ENCODE measurements at places on chromosomes 5 and 9.

DNA sequence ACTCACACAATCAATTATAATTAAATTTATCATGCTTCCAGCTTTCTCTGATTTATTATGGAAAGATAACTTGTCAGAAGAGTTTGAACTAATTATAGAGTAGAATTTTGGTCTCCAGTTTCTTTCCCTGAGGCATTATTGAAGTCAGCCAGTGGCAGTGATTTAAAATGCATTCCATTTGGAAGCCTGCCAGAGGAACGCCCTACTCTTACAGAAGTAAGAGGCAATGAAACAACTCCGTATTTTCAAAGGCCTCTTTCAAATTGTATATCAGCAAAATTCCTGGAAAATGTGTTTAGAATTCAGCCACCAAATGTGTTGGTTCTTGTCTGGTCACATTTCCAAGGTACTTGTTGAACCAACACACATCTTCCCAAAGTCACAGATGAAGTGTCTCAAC lies 640.9 kb downstream of the SEMA5A start:
- no peak for DNase-seq

DNA sequence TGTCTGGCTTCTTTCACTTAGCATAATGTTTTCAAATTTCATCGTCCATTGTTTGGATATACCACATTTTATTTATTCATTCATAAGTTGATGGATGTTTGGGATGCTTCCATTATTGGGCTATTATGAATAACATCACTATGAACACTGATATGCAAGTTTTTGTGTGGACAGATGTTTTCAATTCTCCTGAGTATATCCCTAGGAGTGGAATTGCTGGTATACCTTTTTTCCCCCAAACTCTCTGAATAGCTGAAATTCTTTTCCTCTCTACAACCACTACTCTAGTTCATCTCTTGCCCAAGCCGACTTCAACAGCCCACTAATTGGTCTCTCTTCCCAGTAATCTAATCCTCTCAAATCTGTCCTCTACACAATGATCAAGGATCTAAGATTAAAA lies 4.7 kb upstream of the ZFR start:
- no peak for DNase-seq

DNA sequence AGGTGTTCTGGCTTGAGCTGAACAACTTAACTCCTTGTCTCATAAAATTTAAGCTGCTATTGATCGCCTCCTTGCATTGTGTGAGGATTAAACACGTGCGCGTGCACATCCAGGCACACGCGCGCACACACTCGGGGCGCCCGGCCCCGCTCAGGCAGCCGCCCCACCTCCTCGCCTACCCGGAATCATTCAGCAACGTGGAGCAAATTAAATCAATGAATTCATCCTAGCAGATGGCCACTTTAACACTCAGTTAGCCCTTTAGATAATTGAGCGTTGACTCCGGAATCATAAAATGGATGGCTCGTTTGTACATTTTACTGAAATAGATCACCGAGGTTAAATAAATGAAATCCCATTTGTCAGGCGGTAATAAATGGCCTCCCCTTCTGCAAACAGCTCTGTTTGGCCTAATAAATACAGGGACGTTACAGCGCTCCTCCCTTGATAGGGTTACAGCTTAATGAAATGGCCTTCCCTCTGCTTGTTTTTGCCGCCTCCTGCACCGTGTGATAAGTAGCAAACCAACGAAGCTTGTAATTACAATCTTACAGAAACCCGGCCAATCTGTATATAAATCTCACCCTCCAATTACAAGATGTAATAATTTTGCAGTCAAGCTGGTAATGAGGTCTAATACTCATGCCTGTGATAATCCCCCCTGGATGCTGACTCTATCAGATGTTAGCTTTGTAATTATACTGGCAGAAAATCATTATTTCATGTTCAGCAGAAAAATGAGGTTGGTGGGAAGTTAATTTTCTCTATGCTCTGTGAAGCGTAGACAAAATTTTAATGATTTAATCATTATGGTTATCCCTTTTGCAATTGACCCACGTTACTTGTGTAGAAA lies 229.7 kb upstream of the IRX4 start:
- DNase-seq: no peak

DNA sequence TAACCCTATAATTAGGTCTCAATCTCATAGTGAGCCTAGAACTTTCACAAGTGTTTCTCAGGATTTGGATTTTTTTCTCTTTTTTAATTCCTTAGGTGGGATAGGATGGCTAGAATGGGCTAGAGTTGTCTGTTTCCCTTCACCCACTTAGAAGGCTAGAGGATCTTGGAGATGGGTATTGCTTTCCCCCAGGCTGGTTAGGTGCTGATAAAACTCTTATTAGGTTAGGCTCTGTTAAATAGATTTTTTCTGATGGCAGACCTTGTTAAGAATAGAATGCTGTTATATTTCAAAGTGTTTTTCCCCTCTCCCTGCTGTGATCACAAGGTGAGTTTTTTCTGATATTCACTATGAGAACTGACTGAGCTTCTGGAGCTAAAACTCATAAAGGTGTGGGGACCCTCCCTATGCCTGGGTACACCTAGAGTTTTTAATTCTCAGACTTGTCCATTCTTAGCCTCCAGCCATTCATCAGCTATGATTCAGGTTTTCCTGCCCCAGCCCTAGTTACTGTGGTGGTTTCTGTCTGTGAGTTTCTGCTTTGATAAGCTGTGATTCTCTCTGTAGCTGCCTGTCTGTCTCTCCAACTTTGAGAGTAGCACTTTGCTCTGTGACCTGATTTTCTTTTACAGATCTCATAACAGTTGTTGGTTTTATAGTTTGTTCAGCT lies 132.4 kb downstream of the HACD4 start:
- no peak for DNase-seq

- no peak for DNase-seq
Observed at GRCh38 chr9:122551371-122551770, 1.5 kb upstream of the OR1N2 start.

- DNase-seq: no peak
Observed at GRCh38 chr5:39955156-39955555, 530.4 kb upstream of the DAB2 start.

DNA sequence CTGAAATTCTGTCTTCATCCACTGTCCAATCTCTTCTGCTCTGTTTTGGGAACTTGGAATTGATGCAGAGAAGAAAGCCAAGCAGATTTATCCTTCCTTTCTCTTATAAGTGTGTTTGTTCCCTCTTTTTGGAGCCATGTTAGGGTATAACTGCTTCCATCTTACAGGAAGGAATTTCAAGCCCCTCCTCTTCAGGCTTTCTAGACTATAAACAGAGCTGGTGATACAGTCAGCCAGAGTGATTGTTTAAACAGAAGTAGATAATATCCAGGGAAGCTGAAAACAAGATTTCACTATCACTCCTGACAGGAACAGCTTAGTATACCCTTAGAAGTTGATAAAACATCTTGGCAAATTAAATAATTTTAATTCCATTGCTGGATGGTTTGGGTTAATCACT lies 102.1 kb upstream of the DMRT1 start:
- DNase-seq: no peak

DNA sequence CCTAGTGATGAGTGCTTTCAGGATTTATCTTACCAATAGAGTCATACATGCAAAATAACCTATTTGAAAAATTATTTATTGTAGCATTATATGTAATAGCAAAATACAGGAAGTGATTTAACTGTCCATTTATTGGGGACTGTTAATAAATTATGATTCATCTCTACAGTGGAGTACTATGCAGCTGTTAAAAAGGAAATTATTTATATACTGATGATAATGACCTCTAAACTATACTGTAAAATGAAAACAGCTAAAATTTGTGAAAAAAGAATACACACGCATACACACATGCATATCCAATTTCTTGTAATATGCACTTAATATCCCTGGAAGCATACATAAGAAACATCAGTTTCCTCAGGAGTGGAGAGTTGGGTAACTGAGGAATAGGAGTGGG lies 58.0 kb upstream of the PALM2AKAP2 start:
- DNase-seq: no peak

DNA sequence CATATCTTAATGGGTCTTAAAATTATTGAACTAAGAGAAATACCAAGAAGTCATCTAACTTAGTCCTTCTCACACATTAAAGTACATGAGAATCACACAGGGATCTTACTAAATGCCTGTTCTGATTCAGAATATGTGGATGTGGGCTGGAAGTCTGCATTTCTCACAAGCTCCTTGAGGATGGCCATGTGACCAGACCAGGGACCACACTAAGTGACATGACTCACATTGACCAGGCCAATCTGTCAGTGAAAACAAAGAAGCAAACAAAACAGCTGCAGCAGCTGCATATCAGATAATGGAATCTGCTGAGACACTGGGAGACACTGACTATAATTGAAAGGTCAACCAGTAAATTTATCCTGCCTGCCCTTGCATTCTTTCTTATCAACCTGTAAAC lies 110.5 kb downstream of the ADAMTS12 start:
- DNase-seq: no peak

DNA sequence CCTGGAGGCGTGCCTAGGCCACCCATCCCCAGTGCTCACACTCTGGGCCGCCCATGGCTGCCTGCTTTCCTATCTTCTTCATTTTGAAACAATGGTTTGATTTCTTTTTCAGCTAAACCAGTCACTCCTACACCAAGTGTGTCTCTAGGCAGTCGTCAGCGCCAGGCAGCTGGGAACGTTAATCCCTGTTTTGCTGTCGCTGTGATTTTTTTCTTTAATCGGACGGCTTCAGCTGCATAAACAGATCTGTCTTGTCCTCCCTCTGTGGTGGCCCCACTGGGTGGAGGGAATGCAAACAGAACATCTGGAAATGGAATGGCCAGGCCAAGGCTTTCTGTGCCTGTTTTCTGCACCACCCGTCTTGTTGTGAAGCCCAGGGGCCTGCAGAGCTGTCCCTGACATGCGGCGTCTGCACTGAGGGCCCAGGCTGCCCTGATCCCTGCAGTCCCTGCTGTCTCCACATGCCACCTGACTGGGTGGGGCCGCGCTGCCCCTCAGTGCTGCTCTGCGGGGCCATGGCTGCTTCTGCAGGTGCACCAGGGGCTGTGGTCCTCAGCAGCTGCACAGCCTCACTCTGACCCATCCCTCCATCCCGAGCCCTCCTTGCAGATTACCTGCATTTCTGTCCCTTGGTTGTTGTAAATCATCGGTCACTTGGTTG lies 51.5 kb downstream of the WNK2 start:
- peak; percentile 2 for DNase-seq

- no peak for DNase-seq
Observed at GRCh38 chr5:62587737-62588136, 9.1 kb downstream of the LRRC70 start.

DNA sequence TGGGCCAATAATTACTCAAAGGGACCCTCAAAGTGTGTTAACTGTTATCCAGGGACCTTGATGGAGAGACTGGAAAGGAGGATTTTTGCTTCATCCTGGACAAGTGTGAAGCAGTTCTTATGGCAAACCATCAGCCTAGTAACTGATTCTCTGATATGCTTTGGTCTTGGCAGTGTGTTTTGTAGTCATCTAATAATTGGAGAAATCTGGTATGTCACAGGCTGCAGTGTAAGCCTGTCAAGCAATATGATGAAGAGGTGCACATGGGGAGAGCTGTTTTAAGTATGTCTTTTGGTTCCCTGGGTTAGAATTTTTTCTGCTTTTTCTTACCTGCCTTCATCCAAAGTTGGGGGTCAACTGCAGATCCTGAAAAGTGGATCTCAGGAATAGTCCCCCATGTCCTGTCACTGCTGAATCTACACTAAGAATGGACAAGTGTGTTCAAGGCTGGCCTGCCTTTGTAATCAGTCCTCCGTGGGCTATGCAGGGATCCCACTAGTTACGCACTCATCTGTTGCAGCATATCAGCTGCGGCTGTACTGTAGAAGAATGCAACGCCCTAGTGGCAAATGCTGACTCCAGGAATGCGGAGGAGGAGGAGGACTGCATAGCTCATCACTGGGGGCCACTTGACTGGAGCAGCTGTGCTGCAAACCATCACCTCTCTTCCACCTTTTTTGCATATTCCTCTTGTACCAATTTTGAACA lies 1.9 kb downstream of the SPTAN1 start:
- peak; percentile 27 for DNase-seq

GRCh38 chr9:126613651-126614050 lies at the start of gene LMX1B:
LMX1B (plus strand) TSS chr9:126613928; CDS start chr9:126614450, 522 bp downstream.
- no peak for DNase-seq

DNA sequence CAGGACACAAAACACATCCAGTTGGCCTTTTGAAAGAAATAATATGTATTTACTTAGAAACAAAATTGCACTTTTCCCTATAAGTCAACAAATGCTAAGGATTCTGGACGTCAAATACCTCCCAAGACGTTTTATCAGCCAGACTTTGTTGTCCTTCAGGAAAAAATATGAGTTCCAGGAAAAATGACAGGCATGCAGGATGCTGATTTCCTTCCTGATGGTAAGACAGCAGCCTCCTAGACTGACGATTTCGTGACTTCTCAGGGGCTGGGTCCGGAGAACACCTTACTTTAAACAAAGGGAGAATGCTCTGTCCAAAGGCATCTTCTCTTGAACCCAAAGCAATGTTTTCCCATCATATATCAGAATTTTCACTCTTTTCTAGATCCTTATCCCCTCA lies 69.1 kb downstream of the IL6ST start:
- no peak for DNase-seq

DNA sequence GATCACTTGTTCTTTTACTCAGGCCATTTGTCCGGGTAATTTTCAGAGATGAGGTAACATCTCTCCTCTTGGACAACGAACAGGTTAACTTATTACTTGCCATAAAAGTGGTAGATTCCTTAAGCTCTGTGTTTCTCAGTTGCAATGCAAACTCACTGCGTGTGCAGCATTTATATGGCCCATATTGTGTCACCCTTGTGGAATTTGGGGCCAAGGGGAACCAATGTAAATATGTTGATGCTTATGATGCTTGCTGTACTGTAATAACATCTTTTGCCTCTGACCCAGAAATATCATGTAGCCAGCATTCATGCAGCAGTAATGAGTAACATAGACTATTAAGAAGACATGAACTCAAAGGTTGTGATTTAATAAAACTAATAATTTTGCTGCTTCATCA lies 175.8 kb downstream of the ADAMTS6 start:
- no peak for DNase-seq

GRCh38 chr5:133406977-133407632 lies 205.2 kb downstream of the FSTL4 start:
- DNase-seq: no peak

DNA sequence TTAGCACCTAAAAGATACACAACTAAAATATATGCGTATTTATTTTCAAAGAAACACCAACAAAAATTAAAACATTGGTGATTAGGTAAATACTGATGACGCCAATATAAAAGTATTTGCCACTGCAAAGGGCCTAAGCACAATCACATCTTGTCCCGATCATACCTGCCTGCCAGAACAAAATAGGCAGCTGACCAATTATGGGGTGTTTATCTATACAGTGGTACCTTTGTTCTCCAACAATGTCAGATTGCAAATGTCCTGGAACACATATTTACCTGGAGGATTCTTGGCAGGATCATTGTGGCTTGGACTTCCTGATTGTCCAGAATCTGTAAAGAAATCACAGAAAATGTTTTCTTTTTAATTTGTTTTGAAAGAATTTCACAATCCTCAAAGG lies 134.5 kb downstream of the NFIB start:
- DNase-seq: no peak

DNA sequence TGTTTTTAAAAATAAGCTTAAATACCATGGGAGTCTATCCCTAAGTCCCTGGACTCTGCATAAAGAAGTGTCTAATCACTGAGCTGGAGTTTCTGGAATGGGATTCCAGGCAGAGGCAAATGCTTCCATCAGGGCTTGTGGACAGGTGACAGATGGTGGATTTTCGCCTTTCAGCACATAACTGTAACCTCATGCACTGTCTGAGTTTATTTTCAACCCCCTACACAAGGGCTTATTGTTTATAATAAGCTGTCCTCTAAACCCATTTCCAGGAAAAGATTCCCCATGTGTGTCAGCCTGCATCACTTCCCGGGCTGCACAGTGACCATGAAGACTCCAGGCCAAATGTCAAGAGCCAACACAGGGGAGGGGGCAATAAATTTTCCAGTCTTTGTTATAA lies 264.0 kb downstream of the PIK3R1 start:
- DNase-seq: no peak

GRCh38 chr9:3962496-3962895 lies 337.4 kb downstream of the GLIS3 start:
- DNase-seq: no peak
